GOT3 (cell line): ENCODE measurements at places on chromosomes 6 and 20.

GRCh38 chr6:113004470-113005270 is 657.5 kb downstream of the RFPL4B start:
- DNase-seq: no peak

GRCh38 chr20:24866008-24866407 is 83.1 kb upstream of the CST7 start:
- no peak for DNase-seq

DNA sequence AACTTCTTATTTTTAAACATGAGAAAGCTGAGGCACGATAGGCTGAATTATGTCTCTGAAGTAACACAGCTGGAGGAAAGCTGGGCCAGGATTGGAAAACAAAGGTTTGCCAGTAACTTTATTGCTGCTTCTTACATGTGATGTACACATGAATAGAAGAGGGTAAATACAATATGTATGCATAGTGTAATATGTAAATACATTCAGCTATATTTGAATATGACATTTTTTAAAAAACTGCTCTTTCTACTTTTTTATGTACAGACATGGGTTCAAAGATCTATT is 90.2 kb downstream of the ADTRP start:
- no peak for DNase-seq

DNA sequence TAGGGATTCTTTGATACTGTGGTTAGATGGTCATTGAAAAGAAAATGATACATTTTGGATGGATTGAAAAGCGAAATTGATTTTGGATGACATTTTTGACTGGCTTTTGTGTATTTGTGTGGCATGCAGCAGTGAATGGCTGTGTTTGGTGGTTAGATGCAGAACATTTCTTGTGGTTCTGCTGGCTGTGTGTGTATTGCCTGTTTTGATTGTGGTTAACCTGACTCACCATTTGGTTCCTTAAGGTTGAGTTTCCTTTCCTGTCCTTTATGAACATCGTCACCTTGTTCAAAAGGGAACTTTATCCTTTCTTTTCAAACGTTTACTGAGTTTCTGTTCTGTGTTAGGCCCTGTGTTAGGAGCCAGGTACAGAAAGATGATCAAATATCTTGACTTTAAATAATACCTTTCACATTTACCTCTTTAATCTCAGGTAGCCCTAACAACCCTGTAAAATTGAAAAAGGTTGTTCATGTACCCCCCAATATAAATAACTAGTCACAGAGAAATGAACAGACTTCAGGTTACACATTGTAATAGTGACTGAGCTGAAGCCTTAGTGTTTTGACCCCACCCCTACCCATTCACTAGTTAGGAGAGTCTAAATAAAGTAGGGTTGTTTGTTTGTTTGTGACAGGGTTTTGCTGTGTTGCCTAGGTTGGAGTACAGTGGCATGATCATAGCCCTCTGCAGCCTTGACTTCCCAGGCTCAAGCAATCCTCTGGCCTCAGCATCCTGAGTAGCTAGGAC is 23.8 kb downstream of the ANKS1A start:
- no peak for DNase-seq

GRCh38 chr6:45441851-45442453 is 64.2 kb upstream of the SUPT3H start:
- no peak for DNase-seq

DNA sequence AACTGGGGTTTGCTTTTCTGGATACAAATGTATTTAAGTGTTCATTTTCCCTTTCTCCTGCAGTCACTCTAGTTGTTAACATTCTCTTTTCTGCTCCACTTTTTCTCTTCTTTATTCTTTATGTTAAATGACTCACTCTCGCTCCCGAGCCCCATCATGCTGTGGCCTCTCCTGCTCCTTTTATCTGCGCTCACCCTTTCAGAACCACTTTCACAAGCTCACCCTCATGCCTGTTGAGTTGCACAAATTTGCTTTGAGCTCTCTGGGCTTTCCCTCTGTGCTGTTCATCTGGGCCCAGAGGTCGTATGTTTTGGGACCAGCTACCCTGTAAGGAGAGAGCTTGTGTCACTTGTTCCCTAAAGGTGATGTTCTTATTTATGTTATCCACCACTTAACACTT is 98.1 kb upstream of the ASCC3 start:
- no peak for DNase-seq

GRCh38 chr6:116159782-116160524 is 34.0 kb upstream of the COL10A1 start:
- no peak for DNase-seq

DNA sequence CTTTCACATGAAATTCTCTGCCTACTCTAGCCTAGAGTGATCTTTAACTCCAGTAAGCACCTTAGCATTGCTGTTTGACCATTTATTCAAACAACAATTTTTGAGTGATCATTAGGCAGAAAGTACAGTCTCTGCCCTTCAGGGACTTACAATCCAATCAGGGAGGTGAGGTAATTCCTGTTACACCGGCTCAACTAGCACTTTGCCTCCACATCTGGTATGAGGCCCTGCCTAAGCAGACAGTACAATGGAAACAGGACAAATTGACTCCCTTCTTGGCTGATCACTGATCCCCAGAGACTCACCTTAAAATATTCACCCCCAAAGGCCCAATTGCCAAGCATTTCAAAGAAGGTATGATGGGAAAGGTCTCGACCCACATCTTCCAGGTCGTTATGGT is 1.4 kb downstream of the AARS2 start:
- DNase-seq: no peak

DNA sequence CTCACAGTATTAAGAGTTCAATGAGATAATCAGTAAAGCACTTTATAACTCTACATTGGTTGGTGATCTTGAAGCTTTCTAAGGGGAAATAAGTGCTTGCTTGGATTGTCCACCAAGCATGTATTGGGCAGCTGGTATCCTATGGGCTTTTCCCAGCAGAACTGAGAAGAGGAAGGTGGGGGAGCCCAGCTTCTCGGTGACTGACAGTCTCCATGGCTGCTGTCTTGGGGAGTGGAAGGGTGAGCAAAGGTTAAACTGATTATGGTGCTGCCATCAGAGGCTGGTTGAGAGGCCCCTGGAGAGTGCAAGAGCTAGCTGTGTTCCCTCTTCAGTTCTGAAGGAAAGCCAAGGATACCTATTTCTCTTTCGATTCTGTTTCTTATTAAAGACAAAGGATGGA is 35.5 kb upstream of the ADTRP start:
- no peak for DNase-seq

DNA sequence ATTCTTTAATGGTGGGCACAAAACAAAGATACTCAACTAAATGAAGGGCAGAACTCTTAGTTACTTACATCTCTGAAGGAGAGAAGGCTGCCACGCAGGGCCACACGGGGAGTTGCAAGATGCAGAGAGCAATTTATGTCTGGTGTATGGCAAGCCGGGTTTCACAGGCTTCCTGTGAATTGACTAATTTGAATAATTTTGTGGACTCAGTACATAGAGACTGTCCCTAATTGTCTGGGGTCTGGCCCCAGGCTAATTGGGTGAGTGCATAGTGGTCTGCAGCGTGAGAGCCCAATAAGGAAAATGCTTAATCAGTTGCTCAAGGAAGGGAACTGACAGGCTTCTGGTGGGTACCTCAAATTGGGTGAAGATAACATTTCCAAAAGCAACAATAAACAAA is 205.7 kb downstream of the OTOR start:
- DNase-seq: no peak

DNA sequence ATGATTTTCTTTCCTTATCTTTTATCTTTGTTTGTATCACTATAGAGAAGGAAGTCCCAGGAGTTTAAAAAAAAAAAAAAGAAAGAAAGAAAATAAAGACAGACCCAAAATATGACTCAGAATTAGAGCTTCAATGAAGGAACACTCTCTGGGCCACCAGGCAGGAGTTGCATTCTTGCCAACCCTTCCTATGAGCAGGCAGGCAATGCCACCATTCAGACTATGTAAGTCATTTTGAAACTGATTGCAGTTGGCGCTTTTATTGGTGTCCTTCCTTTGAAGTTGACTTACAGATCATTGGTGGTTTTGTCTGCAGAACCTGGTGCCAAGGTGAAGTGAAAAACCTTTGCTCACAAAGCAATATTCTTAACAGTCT is 50.3 kb downstream of the MYB start:
- DNase-seq: no peak

DNA sequence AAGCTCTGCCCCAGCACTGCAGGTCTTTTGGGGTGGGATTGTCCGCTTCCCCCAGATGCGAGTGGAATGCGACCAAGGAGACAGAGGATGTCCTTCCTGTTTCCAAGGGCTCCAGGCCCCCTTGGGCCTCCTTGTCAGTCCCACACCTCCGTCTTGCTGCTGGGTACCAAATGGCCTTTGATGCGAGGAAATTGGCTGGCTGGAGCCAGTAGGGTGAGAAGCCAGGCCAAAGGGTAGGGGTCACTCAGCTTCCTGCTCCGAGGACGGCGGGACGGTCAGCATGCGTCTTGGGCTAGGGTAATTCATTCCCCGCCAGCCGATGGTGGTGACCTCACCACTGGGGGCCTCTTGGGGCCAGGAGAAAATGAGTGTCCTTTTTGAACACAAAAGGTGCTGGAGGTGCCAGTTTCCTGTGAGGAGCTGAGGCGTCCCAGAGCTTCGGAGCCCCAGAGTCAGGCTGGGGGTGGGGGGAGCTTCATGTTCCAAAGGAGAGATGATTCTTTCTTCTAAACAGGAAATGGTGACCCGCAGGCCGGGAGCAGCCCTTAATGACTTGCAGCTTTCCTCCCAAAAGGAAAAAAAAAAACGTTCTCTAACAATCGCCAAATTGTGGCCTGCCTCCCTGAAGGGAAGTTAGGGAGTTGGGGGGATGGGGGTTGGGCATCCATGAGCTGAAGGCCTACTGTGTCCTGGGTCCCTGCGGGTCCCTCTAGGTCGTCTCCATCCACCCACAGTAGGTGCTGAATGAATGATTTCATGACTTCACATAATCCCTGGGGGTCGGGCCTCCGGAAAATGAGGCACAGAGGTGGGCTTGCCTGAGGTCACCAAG is 6.7 kb downstream of the SNAI1 start:
- no peak for DNase-seq

- peak; percentile 15 for DNase-seq
Observed at GRCh38 chr6:80143419-80143937, 37.0 kb downstream of the BCKDHB start.

- DNase-seq: no peak
Observed at GRCh38 chr6:38064431-38064830, 244.9 kb downstream of the ZFAND3 start.

GRCh38 chr6:23870496-23870895 is 255.5 kb upstream of the NRSN1 start:
- DNase-seq: no peak

DNA sequence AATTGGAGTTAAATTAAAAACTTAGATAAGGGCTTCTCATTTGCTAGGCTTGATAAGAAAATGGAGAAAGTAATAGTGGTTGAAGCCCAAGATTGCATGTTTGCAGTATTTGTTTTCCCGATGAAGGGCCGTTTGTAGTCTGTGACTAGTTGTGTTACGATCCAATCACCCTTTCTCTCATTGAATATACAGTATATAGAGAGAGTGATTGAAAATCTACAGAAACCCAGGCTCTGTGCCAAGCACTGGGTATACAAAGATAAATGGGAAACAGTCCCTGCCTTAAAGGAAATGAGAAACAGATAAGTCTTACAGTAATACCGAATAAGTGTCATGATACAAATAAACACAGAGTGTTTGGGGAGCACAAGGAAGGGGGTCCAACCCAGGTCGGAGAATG is 55.2 kb upstream of the CDKAL1 start:
- no peak for DNase-seq

GRCh38 chr6:156111913-156112312 is 656.3 kb upstream of the NOX3 start:
- DNase-seq: no peak

DNA sequence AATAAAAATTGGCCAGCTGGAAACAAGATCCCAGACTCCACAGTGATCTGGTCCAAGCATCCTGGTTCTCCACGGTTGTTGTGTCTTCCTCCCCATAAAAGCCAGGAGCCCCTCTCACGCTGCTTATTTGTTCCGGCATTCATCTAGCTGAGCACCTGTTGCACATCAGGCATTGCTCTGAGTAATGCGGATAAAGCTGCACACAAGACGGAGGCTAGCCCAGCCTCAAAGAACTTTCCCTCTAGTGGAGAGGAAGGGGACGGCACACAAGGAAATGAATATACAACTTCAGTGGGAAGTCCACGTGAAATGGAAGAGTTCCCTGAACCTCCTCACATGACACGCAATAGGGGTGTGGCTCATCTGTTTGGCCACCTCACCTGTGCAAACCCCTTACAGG is 30.3 kb upstream of the NXT1 start:
- DNase-seq: no peak

GRCh38 chr6:167105060-167105459 is 17.8 kb upstream of the CCR6 start:
- no peak for DNase-seq

DNA sequence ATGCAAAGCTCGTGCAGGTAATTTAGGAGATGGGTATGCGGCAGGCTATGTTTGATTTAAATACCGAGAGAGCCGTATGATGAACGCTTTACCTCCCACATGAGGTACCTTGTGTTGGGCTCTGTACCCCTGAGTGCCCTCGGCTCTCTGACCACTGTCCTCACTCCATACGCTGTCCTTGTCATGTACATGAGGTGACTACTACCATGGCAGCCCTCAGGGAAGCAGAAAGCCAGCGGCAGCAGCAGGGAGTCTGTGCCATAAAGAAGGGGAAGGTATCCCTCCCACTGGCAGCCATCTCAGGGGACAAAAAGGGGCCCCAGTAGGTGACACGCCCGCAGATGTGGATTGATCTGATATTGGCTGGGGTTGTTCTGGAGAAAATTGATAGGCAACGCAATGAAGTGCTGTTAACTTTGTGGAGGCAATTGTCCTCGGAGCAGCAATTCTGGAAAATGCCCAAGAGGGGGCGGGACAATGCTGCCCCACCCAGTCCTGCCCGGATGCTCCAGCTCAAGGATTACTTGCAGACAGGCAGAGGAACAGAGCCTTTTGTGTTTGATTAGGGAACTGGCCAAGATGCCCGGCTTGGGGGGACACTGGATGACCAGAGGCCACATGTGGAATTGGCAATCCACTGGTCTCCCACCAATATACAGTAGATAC is 38.0 kb upstream of the HSF2 start:
- DNase-seq: no peak

GRCh38 chr6:80489911-80490635 is 383.6 kb downstream of the BCKDHB start:
- no peak for DNase-seq

- no peak for DNase-seq
Observed at GRCh38 chr20:34421766-34422466, 58.8 kb downstream of the ITCH start.

GRCh38 chr20:4472906-4473305 is 248.8 kb upstream of the PRND start:
- DNase-seq: no peak

DNA sequence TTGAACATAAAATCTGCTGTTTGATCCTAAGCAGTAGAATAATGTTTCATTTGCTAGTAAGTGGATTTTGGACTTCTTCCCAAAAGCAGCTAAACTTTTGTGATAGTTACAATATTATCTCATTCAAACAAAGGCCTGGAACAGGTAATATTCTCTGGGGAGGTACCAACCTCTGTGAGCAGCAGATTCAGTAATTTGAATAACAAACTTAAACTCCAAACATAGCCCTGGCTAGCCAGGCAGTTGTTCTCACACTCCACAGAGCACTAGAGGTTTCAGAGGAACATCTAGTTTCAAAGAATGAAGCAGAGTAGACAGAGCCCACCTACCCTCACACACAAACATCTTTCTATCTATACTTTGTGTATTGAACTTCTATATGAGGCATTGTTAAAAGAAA is 40.9 kb downstream of the LGSN start:
- DNase-seq: no peak
